ENCODE measurements at places on chromosomes 2 and 18.

GRCh38 chr2:234426616-234427015, 70.3 kb downstream of the ARL4C start:
- DNase-seq = no peak

DNA sequence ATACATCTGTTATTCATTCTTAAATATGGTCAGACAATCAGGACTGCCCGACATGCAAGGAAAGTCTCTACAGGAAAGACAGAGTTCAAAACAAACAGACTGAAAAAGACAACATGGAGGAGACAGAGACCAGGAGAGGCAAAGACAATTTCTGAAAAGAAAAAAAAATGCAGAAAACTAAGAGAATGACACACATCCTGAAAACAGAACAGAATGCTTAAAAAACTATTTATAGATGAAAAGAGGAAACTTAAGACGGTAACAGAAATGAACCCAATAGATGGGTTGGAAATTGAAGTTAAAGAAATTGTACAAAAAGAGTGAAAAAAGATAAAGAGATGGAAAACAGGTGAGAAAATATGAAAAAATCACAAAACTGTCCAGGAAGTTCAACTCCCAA, 95.7 kb downstream of the BCL2 start:
- DNase-seq = no peak

GRCh38 chr2:10028407-10028987, 14.9 kb upstream of the KLF11 start:
- no peak for DNase-seq

DNA sequence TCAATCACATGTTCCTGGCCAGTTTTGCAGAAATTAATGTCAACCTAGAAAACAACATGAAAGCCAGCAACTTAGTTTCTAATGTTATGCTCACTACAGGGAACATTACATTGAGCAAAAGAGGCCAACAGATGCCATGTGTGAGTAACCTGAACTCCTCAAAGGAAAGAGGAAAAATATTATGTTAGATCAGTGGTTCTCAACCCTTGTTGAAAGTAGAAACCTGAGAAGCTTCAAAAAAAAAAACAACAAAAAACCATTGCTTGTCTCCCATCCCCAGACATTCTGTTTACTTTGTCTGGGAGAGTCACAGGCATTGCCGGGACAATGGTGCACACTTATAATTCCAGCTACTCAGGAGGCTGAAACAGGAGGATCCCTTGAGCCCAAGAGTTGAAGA, 57.7 kb downstream of the METTL4 start:
- DNase-seq = no peak

GRCh38 chr2:74199275-74199701, 873 bp downstream of the MTHFD2 start:
- DNase-seq = no peak
